ENCODE measurements at places on chromosomes 16 and 17.

- no peak for DNase-seq
Observed at GRCh38 chr16:68776821-68777485, 39.9 kb downstream of the CDH1 start.

- DNase-seq: no peak
Observed at GRCh38 chr17:1649844-1650501, at the start of gene RILP. Gene RILP, minus strand, starts transcription at chr17:1649866. Its CDS starts 62 bp downstream, at chr17:1649804.

DNA sequence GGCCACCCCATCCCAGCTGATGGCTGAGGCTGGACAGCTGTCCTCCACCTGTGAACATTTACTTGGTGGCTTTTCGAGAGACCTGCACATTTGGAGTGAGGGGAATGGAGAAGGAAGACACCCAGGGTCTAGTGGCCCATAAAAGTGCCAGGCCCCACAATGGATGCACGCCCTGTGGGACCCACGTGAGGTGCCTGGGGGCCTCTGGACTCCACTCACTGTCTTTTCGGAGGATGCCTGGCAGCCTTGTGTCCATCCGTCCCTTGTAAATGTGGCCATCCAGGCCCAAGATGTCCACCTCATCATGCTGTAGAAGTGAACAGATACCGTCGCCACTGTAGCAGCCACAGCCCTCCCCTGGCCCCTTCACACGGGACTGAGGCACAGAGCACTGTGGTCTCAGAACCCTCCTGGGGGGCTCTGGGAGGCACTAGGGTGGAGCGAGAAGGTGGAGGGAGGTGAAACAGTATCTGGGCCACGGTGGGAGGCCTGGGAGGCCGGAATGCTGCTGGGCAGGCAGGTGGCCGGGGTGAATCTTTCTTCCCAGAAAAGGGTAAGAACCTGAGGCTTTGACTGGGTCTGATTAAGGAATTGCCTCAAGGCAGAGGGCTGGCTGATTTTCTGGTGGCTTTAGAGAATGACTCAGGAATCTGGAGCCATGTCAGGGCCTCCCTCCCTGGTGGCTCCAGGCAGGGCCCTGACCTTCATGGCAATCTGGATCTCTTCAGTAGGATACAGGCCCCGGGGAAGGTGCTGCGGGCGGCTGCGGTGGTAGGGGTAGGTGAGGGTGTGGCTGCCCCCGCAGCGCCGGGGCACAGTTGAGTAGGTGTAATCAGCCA lies 11.5 kb downstream of the UBALD2 start:
- peak; percentile 58 for DNase-seq

DNA sequence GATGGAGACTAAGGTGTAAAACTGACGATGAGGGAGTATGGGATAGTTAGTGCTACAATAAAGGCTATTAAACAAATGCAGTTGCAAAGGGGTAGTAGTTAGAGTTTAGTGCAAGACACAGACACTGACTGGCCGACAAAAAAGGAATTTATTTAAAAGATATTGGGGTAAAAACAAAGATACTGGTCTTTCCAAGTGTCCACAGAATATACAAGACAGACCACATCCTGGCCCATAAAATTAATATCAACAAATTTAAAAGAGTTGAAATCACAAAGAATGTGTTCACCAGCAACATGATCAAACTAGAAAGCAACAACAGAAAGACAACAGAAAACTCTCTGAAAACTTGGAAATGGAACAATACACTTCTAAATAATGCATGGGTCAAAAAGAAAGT lies 54.7 kb downstream of the CFDP1 start:
- no peak for DNase-seq

GRCh38 chr16:17828012-17828411 lies 357.3 kb upstream of the XYLT1 start:
- DNase-seq: no peak

DNA sequence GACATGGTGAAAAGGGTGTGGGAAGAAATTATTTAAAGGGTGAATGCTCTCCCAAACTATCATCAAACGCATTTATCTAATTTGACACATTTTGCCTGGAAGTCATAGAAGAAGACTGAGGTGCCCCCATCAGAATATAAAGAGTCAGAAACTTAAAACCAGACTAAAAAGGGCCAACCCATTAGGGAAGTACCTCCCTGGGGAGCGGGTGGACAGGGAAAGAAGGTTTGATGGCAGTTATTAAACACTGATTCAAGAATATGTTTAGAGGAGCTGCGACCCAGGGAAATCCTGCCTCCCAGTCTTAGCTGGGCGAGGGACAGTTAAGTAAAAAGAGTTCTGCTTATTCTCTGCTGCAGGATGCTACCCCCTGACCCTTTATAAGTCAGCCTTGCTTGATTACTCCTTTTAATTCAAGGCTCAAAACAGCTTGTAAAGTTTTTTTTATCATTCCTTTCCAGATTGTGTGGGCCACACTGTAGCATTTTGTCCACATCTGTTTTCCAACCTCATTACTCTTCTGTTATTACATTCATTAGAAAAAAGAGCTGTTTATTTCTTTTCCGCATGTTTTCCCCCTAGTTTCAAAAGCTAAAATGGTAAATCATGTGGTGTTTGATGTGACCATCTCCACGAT lies 138.5 kb upstream of the TBX2 start:
- DNase-seq: no peak

DNA sequence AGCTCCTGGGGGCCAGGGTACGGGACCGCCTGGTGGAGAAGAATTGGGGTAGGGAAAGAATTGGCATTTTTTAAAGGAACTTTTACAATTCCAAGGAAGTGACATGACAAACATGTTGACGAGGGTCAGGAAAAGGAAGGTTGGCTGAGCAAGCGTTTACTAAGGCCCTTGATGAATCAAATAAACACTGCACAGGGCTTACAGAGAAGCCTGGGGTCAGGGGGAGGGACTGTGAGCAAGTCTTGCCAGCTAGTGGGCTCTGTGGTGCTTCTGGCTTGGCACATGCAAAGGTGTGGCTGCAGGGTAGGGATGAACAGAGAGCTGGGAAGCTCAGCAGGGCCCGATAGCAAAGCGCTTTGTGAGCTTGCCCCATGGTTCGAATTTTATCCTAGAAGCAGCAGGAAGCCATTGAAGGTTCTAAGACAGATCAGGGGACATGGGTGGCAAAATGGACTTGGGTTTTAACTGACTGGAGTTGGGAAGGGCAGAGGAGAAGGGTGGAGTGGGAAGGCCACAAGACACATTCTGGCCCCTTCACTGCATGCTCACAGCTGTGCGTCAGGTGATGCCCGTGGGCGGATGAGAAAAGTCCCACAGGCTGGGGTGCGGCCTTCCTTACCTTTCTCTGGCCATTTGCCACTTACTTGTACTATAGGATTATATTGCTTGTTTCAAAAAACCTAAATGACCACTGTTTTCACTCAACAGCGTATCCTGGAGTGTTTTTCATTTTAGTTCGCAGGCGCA lies 117.8 kb downstream of the SOCS1 start:
- DNase-seq: no peak

DNA sequence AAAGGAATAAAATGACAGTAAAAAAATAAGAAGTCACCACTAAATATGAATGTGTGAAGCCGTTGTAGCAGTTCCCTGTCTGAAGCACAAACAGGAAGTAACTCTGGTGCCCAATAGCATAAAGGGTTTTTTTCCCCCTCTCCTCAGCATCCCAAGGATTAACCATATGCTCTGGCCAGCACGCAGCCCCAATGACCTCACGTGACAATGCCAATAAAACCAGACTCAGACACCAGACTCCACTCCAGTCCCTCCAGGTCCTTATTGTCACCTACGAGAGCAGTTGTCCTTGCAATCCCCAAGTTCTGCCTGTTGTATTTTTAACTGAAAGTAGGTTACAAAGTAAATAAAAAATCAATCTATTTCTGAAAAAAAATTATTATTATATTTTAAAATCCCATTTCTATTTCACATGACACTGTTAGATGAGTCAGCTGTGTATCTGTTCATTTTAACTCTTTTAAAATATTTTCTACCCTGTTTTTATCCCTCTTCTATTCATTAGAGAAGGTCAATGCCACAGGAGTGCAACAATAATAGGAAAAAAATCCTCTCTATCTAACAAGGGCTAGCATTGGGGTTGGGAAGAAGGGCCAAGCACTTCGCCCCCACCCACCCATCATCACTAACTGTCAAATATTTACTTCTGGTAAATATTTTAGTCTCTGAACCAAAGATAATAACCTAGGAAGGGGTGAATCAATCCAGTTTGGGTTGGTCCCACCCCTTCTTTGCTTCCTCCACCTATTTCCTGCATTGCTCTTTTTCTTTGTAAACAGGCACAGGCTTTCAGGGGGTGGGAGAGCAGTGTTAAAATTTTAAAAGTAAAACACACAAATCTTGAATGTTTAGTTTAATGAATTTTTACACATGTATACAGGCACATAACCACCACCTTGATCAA lies 6.6 kb downstream of the PRAC1 start:
- peak; percentile 26 for DNase-seq

DNA sequence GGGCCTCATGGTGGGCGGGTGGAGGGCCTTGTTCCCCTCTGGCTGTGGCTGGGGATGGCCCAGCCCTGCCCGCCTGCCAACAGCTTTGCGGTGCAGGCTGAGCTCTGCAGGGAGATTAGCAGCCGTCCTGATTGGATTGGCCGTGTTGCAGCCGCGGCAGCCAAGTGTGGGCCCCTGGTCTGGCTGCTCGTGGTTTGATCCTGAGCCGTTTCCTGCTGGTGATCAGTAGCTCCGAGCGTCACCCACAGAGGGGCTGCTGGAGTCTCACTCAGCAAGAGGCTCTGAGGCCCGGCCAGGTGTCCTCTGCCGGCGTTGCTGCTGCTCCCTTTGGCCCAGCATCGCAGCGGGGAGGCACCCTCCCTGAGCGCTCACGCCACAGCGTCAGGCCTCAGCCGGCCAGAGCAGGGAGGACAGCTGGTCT lies 32.5 kb downstream of the BAIAP2 start:
- peak; percentile 81 for DNase-seq

DNA sequence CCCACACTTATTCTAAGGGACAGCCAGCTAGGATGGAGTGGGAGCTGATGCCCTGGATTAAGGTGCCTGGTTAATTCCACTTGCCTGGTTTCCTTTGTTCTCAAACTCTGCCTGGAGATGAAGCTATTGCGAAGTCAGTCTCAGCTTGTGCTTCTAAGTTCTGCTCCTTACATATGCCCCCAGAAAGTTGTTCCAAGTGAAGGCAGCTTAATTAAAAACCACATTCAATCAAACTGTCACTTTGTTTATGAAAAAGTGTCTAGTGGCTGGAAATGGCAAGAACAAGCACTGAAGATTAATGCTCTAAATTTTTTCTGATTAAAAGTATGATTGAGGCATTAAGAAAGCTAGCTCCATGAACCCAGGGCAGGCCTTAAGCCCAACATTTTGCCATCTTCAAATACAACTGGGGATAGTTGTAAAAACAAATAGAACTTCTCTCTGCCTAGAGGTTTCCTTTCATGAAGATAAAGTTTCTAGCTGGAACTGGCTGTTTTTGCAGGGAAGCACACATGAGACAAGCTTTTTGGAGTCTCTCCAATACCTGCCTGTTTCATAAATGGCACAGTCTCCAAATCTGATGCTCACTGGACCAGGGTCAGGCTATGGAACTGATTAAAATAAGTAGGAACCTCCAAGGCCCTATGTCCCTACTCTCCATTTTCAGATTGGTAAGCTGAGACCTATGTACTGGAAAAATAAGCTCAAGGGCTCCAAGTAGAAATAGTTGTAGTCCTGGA lies 100.9 kb downstream of the GRIN2A start:
- DNase-seq: no peak

DNA sequence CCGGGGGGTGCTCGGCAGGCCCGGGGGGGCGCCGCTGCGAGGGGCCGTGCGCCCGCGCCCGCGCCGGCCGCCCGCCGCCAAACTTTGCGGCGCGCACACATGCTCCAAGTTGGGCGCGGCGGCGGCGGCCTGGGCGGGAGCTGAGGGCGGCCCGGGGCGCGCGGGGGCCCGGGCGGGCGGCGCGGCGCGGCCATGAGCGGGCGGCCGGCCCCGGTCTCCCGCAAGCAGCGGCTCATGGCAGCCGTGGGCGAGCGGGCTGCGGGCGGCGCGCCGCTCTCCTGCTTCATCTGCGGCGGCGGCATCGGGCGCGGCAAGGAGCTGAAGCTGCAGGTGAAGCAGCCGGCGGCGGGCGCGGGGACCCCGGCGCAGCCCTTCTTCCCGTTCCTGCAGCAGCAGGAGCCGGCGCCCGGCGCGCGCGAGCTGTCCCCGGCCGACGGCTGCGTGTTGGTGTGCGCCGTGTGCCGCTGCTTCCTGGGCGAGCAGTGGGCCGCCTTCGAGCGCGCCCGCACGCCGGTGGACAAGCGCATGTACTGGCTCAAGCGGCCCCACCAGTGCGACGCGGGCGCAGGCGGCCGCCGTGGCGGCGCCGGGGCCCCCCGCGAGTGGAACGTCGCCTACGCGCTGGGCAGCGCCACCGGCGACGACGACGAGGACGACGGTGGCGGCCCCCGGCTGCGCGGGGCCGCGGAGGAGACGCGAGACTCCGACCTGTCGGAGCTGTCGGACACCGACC lies 57.2 kb upstream of the CIBAR2 start:
- DNase-seq: no peak

DNA sequence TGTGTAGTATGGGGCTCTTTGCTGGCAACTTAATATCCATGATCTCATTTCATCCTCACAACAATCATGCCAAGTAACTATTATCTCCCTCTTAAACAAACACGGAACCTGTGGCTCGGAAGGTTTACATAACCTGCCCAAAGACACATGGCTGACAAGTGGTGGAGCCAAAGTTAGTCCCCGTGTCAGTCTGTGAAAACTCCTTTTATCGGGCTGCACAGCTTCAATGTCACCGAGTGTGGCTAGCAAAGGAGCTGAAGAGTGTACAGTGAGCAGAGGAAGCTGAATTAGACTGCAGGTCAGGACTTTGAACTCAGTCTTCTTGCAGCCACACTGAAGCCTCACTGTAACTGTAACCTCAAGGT lies 80.3 kb downstream of the PARN start:
- no peak for DNase-seq

GRCh38 chr17:75113798-75114551 lies 4.2 kb downstream of the ARMC7 start:
- peak; percentile 94 for DNase-seq

DNA sequence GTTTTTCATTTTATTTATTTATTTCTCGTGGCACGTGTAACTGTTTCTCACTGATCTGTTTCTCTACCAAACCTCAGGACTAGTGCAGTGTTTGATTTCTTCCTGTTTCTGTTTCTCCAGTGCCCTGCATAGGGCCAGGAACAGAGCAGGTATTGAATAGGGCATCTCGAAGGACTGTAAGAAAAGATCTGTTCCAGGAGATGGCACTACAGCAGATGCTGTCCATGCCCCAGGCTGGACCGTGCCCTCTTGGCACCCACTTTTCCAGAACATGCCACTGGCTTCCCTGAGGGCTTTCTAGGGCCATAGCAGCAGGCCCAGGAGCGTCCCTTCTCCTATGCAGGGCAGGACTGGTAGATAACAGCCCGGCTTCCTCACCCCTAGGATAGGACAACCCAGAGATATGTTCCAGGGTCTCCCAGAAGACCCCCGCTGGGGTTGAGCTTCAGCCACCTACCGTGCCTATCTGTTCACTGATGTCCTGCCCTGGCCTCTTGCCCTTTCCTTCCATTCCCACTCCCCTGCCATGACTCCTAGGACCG lies 4.4 kb downstream of the SNX20 start:
- no peak for DNase-seq

DNA sequence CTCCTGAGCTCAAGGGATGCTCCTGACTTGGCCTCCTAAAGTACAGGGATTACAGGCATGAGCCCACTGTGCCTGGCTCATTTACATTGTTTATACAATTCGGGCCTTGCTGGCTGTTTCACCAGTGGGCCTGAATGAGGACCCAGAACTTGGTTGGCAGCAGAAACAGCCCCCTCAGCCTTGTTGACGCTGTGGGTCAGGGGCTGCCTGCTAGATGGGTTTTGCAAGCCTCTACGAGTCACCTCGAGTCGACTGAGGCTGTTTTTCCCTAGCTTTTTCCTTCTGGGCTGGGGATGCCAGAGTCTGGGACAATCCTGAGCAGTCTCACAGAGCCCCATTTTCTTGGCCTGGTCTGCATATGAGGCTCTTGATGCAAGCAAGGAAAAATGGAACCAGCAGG lies 16.1 kb downstream of the PPL start:
- DNase-seq: no peak

- no peak for DNase-seq
Observed at GRCh38 chr17:54172985-54173316, 350.2 kb downstream of the KIF2B start.

All from ecto neural progenitor cell (in vitro differentiated cells).